ENCODE measurements at places on chromosomes 6 and 20. TPM values are rescaled to one million over a fixed set of nuclear protein-coding genes. Genes with fewer than 3 reads are reported as not detected.

DNA sequence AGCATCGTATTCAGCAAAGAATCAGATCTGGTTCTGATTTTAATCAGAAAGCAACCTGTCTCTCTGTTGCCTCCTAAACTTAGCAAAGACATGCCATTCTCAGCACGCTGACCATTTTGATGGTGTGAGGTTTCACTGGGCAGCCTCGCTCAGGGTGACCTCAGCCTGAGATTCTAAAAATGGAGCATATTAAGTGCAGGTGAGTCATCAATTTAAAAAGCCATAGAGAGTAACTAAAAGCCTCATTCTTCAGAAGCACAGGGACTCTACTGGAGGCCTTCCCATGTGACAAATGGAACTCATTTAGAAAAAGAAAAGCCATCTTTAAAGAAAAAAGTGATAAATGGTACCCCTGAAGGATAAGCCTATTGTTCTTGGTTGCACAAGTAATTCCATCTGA lies 91.3 kb downstream of the FILIP1 start:
- no peak for DNase-seq

DNA sequence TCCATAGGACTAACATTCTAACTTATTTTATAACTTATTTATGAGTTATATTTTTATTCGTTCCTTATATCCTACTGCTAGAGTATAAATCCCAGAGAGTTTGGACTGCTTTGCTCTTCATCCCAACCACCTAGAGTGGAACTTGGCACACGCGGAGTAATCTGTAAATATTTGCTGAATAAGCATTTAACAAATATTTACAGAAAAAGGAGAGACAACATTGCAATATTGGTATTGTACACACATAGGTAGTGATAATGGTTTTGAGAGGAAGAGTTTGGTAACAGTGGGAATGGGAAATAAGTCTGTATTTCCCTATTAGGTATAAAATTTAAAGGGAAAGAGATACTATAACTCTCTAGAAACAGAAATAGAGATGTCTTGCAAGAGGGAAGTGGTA lies 634.8 kb upstream of the CITED2 start:
- no peak for DNase-seq

GRCh38 chr6:131683479-131683878 lies 17.7 kb downstream of the OR2A4 start:
- DNase-seq: no peak

DNA sequence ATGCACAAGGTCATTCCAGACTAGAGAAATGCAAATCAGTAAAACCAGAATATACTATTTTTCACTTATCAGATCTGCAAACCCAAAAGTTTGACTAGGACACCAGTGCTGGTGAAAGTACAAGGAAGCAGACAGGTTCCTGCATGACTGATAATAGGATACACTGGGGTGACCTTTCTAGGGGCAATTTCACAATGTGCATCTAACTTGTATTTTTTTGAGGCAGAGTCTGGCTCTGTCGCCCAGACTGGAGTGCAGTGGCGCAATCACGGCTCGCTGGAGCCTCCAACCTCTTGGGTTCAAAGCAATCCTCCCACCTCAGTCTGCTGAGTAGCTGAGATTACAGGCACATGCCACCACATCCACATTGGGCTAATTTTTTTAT lies 11.4 kb downstream of the COMMD7 start:
- DNase-seq: no peak

The STXBP5 gene
- 30.8 TPM for total RNA-seq

The SLC2A10 gene
- total RNA-seq: 43.5 TPM

The PLCB1 gene
- total RNA-seq: 10.8 TPM

The PAK5 gene
- not detected for total RNA-seq

The HLA-DOA gene
- total RNA-seq: not detected

The FAM217A gene
- not detected for total RNA-seq

Data from chondrocyte (in vitro differentiated cells).